Fibroblast of mammary gland (primary cell): ENCODE measurements at places on chromosomes 3 and 15.
A peak's percentile ranks its signal among the peaks of the same experiment; 100 is the strongest.

GRCh38 chr3:186788482-186789370 lies 5.3 kb downstream of the EIF4A2 start:
- DNase-seq, result no peak

DNA sequence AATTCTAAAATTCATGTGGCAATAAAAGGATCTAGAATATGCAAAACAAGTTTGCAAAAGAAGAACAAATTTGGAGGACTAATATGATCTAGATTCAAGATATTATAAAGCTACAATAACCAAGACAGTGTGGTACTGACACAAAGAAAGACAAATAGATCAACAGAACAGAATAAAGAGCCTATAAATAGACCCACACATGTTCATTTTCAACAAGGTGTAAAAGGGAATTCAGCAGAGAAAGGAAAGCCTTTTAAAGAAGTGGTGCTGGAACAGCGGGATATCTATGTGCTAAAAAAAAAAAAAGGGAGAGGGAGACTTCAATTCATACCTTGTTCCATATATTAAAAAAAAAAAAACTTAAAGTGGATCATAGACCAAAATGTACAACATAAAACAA lies 149.0 kb downstream of the WDR76 start:
- DNase-seq, result no peak

- peak; percentile 21 for DNase-seq
Observed at GRCh38 chr3:158671821-158672214, 630 bp downstream of the LXN start.

DNA sequence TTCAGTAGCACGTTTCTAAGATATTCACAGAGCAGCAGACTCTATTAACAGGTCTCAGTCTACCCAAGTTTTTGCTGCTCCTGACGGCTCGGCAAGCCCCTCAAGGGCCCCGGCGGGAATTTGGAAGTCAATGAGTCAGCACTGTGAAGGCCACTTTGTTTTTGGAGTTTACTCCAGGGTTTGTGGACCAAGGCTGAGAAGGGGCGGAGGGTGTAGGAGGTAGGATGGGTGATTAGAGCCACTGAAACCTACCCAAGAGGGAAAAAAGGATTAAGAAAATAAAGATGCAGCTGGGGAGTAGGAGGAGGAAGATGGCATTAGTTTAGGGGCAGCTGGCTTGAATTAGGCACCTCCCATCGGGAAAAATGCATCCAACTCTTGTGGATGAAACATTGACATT lies 87.6 kb downstream of the BDH1 start:
- peak; percentile 11 for DNase-seq

GRCh38 chr3:139679220-139679775 lies 1.5 kb upstream of the NMNAT3 start:
- DNase-seq, result no peak

GRCh38 chr15:74613953-74614743 lies 1.5 kb upstream of the CLK3 start:
- DNase-seq, result no peak
